ENCODE measurements at places on chromosomes 7 and 10.

- no peak for DNase-seq
Measured at GRCh38 chr10:22321924-22322640, 1.2 kb downstream of the BMI1 start.

DNA sequence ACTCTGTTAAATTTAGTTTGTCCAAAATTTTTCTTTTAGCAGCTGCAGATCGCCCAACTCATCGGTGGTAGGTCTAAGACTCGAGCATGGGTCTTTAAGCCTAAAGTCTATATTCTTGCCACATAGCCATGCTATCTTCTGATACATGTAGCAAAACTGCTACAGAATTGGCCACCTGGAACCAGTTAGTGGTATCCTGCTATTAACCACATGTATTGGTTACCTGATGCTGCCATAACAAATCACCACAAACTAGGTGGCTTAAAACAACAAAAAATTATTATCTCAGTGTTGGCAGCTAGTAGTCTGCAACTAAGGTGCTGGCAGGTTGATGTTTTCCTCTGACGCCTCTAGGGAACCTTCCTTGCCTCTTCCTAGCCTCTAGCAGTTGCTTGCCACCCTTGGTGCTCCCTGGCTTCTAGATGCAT lies 96.7 kb upstream of the PIK3CG start:
- DNase-seq, result no peak

- DNase-seq, result peak; percentile 71
Measured at GRCh38 chr7:27186668-27187474, 1.8 kb upstream of the HOXA11 start.

GRCh38 chr7:120460949-120461348 lies 188.0 kb downstream of the KCND2 start:
- DNase-seq, result no peak

- no peak for DNase-seq
Measured at GRCh38 chr7:138434597-138435019, 25.5 kb upstream of the TRIM24 start.

DNA sequence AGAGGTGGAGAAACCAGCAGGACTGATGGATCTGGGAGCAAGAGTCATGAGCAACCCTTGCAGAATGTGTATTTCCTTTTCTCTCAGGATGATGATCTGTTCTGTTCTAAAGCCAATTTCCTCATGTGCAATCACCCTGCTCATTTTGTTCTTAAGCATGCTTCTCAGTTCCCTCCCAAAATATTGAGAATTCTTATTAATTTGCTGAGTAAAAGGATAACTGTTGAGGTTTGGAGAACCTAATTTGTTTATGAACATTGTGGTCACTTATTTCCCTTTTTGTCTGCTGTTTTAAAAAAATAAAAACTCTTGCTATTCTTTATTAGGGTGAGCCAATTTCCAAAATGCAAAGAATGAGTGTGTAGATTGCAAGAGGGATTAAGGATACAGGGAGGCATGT lies 106.8 kb downstream of the APBB1IP start:
- no peak for DNase-seq

GRCh38 chr7:147829016-147829415 lies 761.5 kb upstream of the C7orf33 start:
- no peak for DNase-seq

- no peak for DNase-seq
Measured at GRCh38 chr7:48904975-48905374, 19.4 kb upstream of the CDC14C start.

- no peak for DNase-seq
Measured at GRCh38 chr7:54091322-54091721, 450.9 kb upstream of the VSTM2A start.

DNA sequence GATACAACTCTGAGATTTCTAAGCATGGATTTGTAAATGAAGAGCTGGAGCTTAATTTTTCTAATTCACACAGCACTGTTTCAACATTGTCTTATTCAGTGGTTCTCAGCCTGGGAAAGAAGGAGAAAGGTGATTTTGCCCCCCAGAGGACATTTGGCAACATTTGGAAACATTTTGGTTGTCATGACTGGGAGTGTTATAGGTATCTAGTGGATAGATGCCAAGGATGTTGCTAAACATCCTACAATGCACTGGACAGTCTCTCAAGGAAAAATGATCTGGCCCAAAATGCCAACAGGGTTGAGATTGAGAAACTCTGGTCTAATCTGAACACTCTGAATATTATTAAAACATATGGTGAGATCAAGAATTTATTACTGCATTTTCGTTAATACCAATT lies 3.8 kb upstream of the CAV2 start:
- DNase-seq, result no peak

- DNase-seq, result no peak
Measured at GRCh38 chr10:118811675-118812392, 57.1 kb upstream of the CACUL1 start.

- DNase-seq, result no peak
Measured at GRCh38 chr10:6161921-6162320, 40.8 kb upstream of the PFKFB3 start.

- DNase-seq, result no peak
Measured at GRCh38 chr10:83166344-83166743, 973.0 kb upstream of the GHITM start.

- no peak for DNase-seq
Measured at GRCh38 chr10:33653584-33654367, 319.3 kb upstream of the NRP1 start.

DNA sequence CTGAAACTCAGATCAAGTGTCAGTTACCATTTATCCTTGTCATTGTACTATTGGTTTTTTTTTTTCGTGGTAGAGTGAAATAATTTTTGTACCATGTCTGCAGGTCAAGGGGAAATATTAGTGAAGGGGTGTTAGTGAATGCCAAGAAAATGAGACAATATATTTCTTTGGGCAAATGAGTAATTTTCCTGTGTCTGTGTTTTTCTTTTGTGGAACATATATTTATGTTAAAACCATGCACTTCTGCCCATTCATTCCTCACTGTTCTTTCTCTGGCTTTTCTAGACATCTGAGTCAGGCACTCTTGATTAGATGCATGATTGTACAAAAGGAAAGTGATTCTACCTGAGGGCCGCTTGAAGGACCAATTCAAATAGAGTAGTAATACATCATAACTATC lies 161.6 kb downstream of the BICC1 start:
- no peak for DNase-seq

DNA sequence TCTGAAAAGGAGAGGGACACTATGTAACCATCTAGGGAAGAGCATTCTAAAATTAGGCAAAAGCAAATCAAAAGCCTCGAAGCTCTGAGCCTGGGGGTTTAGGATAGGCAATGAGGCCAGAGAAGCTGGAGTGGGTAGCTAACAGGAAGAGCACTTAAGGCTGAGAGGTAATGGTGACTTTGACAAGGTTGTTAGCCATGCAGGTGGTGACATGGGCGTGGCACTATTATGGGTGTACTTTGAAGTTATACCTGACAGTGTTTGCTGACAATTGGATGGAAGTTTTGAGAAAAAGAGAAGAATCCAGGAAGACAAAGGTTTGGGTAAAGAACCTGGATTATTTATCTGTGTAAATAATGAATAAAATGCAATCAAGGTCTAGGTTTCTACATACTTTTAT lies 383.0 kb upstream of the SEMA3C start:
- DNase-seq, result no peak

DNA sequence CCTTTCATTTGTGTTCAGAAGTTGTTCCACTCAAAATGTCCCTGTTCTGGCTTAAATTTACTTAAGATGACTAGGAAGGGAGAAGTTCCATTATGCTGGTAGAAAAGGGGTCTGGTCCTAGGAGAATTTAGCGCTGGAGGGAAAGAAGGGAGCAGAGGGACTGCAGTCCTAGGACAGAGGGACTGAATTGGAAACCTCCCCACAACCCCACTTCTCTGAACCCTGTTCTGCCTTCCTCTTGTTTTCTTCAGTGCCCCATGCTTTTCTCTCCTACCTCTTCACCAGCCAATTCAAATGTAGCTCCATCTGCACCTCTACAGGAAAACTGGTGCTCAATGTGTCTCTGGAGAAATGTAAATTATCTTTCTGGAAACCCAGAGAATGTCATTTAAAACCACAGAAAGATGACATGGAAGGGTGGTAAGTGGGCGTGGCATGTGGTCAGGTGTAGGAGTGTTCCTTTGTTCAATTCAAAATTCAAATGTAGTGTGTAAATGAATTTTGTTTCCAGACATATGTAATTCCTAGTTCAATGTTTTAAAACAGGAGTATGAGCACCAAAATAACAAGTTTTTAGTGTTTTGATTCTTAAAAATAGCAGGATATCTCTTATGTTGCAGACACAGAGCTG lies 24.0 kb upstream of the RHOBTB1 start:
- DNase-seq, result no peak

DNA sequence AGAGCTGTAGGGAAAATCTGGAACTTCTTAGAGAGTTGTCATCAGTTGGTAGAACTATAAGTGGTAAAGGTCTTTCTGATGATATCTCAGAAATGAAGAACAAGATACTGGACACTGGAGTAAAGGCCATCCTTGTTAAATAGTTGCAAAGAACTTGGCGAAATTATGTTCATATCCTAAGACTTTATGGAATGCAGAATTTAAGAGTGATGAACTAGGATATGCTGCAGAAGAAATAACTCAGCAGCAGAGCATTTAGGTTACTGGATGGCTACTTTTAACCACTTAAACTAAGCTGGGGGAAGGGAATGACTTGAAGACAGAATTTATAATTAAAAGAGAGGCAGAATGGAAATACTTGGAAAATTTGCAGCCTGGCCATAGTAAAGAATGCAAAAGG lies 23.7 kb downstream of the PTEN start:
- DNase-seq, result no peak

DNA sequence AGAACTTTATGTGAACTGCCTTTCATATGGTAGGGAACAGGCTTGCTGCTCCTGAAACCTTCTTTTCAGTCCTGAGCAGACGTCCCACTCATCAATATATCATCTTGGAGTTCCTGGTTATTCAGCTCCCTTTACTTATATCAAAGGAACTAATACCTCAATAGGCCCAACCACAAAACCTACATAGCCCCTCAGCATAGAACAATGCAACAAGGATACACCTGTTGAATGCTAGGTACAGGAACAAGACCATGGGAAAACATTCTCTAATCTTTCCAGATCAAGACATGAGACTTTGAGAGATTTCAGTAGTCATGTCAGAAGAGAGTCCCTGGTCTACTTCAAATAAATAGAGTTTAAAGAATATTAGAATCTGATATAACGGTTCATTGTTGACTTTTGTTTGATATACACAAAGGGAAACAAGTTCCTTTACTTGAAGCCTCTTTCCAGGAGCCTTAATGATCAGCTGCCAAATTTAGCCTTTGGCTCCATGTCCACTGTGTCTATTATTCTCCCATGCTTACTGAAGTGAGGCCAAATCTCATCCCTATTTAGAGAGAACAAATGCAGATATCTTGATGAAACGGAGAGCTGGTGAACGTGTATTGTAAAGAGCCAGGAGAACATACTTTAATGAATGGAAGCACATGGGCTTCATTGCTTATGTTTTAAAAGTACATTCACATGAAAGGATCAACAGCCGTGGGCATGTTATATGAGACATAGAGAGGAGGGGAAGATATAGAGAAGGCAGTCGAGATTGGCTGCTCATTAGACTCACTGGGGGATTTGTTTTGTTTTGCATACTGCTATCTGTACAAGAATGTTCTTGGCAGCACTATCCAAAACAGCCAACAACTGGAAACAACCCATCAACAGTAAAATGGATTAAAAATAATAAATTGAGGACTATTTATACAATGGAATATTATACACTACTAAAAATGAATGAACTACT lies 9.5 kb downstream of the RHOBTB1 start:
- no peak for DNase-seq

DNA sequence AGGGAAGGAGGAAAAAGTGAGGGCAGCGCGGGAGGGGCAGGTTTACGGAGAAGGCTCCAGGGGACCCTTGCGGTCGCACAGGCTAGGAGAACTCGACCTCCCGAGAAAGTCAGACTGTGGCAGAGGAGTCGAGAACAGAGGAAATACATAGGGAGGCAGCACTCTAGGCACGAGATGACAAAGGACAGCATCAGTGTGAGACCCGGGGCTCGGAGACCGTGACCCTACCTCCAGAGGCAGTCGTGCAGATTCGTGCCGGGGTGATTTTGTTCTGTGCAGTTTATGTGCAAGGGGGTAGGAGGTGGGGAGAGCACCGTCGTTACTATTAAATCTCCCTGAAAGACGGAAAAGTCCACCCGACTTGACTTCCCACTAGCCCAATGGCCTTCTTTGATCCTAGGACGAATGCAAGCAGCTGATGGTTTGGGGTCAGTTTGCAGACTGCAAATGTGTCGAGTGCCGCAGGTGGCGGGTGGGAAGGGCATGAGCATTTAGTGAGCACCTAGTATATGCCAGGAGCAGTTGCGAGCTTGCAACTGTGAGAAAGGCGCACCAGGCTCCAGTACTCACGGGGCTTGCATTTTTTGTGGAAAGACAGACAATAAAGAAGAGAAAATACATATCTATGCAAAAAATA lies 674 bp upstream of the OSBPL3 start:
- DNase-seq, result no peak

GRCh38 chr10:74177140-74177677 lies 26.2 kb downstream of the ADK start:
- DNase-seq, result peak; percentile 51

GRCh38 chr7:37901236-37901827 lies 15.3 kb downstream of the SFRP4 start:
- no peak for DNase-seq

DNA sequence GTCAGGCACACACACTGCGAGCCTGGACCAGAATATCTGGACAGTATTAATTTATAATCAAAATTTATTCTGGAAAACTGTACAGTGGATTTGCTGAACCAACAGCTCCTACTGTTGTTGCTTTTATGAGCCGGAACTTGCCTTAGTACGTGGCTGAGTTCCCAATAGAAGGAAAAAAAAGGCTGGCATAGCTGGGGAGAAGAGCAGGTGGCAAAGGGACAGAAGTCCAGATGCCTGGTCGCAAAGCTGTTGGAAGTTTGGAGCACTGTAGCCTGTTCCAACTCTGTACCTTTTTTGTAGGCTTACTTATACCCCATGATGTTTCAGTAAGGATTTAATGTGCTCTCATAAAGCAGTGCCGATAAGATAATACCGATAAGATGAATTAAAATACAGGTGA lies 333.8 kb downstream of the ABCA13 start:
- DNase-seq, result no peak

DNA sequence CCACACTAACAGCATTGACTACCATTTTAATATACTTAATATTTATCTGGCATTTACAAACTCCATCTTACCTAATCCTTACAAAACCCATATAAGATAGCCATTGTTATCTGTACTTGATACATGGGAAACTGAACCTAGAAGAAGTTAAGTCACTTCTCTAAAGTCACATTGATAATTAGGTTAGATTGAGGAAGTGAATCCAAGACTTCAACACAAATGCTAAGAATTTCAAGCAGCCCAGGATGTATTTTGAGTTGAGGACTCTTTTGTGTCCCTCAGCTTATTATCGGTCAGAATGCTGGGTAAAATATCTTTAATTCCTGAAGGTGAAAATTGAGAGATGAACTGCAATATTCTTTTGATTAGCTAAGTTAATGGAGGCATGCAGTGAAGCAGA lies 465.5 kb downstream of the PHTF2 start:
- DNase-seq, result no peak

GRCh38 chr7:146172112-146172511 lies 55.5 kb downstream of the CNTNAP2 start:
- no peak for DNase-seq
